HepG2 (cell line): ENCODE measurements at places on chromosomes 6 and 20.
A peak's percentile ranks its signal among the peaks of the same experiment; 100 is the strongest.

DNA sequence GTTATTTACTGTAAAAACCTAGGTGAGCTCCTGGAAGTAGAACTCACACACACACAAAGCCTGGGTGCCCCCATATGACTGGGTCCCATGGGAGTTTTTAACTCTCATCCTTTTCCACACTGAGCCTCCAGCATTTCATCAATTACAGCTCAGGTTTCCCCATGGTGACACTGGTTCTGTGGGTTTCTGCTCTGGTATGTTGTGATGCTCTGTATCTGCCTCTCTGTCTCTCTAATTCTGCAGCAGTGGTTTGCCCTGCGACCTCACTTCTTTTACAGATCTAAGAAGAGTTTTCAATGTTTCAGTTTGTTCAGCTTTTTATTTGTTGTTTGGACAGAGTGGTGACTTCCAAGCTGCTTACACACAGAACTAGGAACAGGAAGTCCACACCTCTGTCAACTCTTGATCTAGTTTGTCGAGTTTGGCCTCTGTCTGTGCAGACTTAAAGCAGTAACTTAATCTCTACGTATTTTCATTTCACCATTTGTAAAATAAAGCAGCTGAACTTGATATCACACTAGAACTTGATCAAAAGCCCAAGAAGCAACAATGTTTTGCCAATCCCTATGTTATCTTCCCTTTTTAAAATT, 554.3 kb downstream of the EPHA7 start:
- no peak overlapping the region for H3K4me3 ChIP-seq
- DNase-seq, result no peak
- H3K27me3 ChIP-seq, result no peaks in the 10 kb centered on the region
- H3K4me1 ChIP-seq, result no peaks in the 10 kb centered on the region
- no peaks in the 10 kb centered on the region for H3K36me3 ChIP-seq

- DNase-seq, result no peak
- H3K27me3 ChIP-seq, result no peaks in the 10 kb centered on the region
- H3K27ac ChIP-seq, result no peak overlapping the region
- H3K4me3 ChIP-seq, result no peak overlapping the region
These were observed 31.8 kb downstream of the SYNE1 start for GRCh38 chr6:152605342-152605741.

GRCh38 chr6:113513086-113513485, 344.1 kb upstream of the MARCKS start:
- H3K36me3 ChIP-seq, result no peaks in the 10 kb centered on the region
- H3K27me3 ChIP-seq, result no peaks in the 10 kb centered on the region; the same call in 1 of the 2 replicates
- DNase-seq, result no peak
- no peak overlapping the region for H3K27ac ChIP-seq
- H3K4me3 ChIP-seq, result no peak overlapping the region

GRCh38 chr20:22763257-22763906, 179.0 kb upstream of the FOXA2 start:
- peaks cover under 1% of the 10 kb centered on the region; the same call in 1 of the 2 replicates for H3K27me3 ChIP-seq
- no peak overlapping the region for H3K4me3 ChIP-seq
- H3K36me3 ChIP-seq, result no peaks in the 10 kb centered on the region
- H3K4me1 ChIP-seq, result no peaks in the 10 kb centered on the region
- no peak overlapping the region for H3K27ac ChIP-seq

DNA sequence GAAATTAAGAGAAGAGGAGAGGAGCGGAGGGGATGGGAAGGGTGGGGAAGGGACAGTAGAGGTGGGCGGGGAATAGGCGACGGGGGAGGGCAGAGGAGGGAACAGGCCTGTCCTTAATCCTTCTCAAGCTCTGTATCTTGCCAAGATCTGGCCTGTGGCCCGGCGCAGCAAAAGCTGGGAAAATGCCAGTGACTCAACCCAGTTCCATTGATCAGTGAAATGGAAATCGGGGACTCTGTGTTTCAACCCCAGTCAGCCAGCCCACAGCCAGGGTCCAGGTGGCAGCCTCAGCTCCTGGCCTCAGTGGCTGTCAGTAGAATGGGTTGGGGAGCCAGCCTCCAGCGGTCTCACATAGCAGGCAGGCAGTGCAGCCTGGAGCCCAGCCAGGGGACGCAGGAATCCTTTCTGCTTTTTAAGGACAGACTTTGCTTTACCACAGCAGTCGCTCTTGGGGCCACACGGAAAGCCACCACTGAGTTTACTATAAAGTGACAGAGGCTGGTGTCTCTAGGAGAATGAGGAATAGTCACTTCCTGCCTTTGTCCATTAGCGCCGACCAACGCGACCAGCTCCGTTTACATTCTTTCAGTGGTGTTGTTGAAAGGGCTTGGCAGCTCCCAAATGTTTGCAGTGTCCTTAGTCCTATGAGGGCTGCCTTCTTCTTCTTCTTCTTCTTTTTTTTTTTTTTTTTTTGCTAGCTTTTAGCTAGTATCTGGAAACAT, 128.0 kb downstream of the RIN2 start:
- H3K27ac ChIP-seq, result peak overlapping the region; percentile 32
- H3K27me3 ChIP-seq, result peaks cover 17% of the 10 kb centered on the region; the same call in 2 of the 3 replicates
- peak overlapping the region; percentile 72 for H3K4me3 ChIP-seq

DNA sequence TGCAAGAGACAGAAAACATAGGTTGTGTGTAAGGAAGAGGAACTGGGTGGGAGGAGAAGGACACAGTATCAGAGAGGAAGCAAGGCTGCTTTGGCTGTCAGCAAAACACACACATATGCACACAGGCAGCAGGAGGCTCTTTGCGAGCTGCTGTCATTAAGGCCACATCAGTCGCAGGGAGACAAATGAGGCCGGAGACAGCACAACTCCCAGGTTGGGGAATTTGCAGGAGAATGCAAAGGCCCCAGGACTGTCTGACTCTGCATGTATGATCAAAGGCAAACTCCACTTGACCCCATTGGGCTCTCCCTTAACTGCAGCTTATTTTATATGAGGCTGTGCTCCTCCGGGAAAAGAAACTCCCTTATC, 35.3 kb downstream of the METTL24 start:
- no peak overlapping the region for H3K27ac ChIP-seq
- no peaks in the 10 kb centered on the region for H3K27me3 ChIP-seq
- no peaks in the 10 kb centered on the region for H3K36me3 ChIP-seq
- H3K4me3 ChIP-seq, result no peak overlapping the region
- peaks cover 28% of the 10 kb centered on the region for H3K4me1 ChIP-seq

DNA sequence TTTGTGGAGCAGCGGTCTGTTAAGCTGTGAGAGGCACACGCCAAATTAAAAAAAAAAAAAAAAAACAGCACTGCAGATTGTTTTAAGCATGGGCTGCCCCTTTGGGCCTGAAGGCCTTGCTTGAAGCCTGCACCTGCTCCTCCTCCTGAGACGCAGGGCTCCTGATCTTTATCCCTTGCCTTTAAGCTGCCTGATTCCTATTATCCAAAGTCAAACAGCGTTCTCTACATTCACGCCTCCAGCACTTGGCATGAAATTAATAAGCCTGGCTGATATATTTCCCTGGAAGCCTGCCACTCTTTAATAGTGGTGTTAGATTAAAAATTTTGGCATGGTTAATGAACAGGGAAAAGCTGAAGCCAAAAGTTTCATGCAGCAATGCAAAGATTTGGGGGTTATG, 163.9 kb downstream of the FAXC start:
- H3K36me3 ChIP-seq, result no peaks in the 10 kb centered on the region
- no peaks in the 10 kb centered on the region for H3K4me1 ChIP-seq
- DNase-seq, result no peak

DNA sequence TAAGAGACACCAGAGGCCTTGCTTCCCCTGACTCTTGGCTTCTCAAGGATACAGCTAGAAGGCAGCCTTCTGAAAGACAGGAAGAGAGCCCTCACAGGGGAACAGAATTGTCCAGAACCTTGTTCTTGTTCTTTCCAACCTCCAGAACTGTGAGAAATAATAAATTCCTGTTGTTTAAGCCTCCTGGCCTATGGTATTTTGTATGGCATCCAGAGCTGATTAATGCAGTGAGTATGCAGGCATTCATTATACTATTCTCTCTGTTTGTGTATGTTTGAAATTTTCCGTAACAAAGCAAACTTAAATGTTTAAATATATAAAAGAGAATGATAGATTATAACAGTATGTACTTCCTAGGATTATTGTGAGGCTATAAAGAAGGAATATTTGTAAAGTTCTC, 903.4 kb upstream of the FLRT3 start:
- no peaks in the 10 kb centered on the region for H3K36me3 ChIP-seq
- no peaks in the 10 kb centered on the region for H3K4me1 ChIP-seq
- DNase-seq, result no peak
- no peak overlapping the region for H3K4me3 ChIP-seq
- no peaks in the 10 kb centered on the region for H3K27me3 ChIP-seq
- H3K27ac ChIP-seq, result no peak overlapping the region

- peaks cover 19% of the 10 kb centered on the region for H3K36me3 ChIP-seq
- H3K4me3 ChIP-seq, result no peak overlapping the region
- H3K27me3 ChIP-seq, result no peaks in the 10 kb centered on the region
- H3K27ac ChIP-seq, result no peak overlapping the region
These were observed 101.5 kb upstream of the ISM1 start for GRCh38 chr20:13119583-13119982.

DNA sequence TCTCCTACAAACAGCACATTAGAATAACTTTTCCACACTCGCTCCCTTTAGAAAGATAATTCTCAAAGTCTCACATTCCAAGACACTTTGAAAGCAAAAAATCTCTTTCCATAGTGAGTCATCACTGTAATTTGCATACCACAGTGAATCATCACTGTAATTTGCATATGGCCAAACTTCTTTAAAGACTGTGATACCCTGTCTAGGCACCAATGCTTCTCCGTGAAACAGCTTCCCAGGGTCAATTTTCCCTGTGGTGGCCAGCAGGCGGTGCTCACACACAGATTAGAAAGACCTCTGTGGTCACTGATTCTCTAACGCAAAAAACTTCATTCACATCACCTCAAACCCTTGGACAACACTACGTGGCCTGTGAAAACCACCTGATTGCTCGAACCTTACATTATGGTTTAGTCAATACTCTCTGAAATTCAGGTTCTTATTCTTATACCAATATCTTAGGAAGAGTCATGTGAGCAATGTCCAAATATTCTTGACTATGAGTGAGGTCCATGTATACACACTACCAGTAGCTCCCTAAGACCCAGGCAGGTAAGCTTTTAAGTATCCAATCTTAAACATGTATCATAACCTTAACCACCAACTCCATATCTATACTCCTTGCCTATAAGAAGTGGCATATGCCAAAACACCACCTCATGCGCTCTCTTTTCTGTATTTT, 78.5 kb upstream of the PHACTR1 start:
- no peaks in the 10 kb centered on the region for H3K36me3 ChIP-seq
- H3K27ac ChIP-seq, result no peak overlapping the region
- no peaks in the 10 kb centered on the region for H3K27me3 ChIP-seq

- H3K4me3 ChIP-seq, result no peak overlapping the region
- H3K36me3 ChIP-seq, result no peaks in the 10 kb centered on the region
- peaks cover 5% of the 10 kb centered on the region; the same call in 1 of the 2 replicates for H3K4me1 ChIP-seq
- H3K27ac ChIP-seq, result no peak overlapping the region
These were observed 102.7 kb upstream of the CNKSR3 start for GRCh38 chr6:154613137-154613676.

GRCh38 chr6:154650351-154650750, 82.9 kb upstream of the SCAF8 start:
- no peak for DNase-seq
- 0 out of 3 replicates have a peak, but pooled peaks cover 3% of the 10 kb centered on the region for H3K27me3 ChIP-seq
- no peak overlapping the region for H3K27ac ChIP-seq
- H3K4me3 ChIP-seq, result no peak overlapping the region

DNA sequence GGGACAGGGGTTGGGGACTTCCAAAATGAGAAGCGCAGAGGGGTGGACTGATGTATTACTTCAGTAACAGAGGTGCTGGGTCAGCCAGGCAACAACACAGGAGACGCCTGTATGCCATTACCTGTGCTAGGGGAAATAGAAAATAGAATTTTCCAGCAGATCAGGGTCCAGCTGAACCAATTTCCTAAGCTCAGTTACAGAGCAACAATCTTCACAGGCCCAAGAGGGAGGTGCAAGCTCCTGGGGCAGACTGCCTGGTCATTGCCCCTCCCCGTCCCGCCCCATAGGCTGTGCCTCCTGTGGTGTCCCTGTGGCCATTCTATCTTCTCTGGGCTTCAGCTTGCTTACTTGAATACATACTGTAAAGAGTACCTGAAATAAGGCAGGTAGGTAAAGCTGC, 3.7 kb downstream of the KCNK5 start:
- DNase-seq, result no peak
- no peaks in the 10 kb centered on the region for H3K36me3 ChIP-seq
- H3K4me3 ChIP-seq, result no peak overlapping the region
- peaks cover 9% of the 10 kb centered on the region for H3K4me1 ChIP-seq
- H3K27me3 ChIP-seq, result no peaks in the 10 kb centered on the region; the same call in 1 of the 2 replicates

DNA sequence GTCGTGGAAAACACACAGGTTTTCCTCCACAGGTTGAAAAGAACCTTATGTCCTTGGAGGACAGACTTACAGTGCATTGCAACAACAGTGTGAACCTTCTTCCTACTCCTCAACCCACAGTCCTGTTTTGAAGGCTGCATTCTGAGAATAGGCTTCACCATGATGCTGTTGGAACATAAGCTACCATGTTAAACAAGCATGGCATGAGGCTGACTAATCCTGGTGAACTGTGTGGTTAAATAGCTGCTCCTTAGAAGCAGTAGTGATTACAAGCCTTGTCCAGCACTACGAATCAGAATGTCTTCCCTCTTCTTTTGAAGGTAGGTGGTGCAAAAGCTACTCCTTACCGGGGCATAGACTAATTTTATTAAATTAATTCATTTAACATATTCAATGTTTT, 368.5 kb upstream of the EPHA7 start:
- no peak for DNase-seq
- H3K27me3 ChIP-seq, result no peaks in the 10 kb centered on the region
- no peak overlapping the region for H3K27ac ChIP-seq
- H3K4me1 ChIP-seq, result no peaks in the 10 kb centered on the region

GRCh38 chr20:18683839-18684238, 96.0 kb downstream of the DTD1 start:
- H3K27me3 ChIP-seq, result no peaks in the 10 kb centered on the region
- no peak overlapping the region for H3K27ac ChIP-seq
- peaks cover 14% of the 10 kb centered on the region for H3K4me1 ChIP-seq
- no peaks in the 10 kb centered on the region for H3K36me3 ChIP-seq
- DNase-seq, result no peak

DNA sequence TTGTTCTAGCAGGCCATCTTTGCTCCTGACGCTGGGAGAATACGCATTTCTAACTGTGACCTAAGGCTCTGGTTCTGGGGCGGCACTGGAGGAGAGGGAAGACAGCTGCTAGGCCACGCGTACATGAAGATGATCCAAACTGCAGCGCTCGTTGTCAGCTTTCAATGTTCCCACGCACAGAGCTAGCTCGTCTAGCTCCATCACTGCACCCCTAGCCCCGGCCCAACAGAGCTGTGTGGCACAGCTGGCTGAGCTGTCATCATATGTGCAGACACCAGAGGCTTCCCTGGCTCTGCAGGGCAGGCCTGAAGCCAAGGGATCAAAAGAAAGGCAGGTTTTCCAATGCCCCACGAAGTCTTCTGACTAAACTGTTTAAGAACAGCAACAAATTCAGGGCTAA, 124.7 kb downstream of the IRF4 start:
- H3K27ac ChIP-seq, result no peak overlapping the region
- peaks cover 2% of the 10 kb centered on the region; the same call in 1 of the 2 replicates for H3K36me3 ChIP-seq
- no peak overlapping the region for H3K4me3 ChIP-seq
- no peak for DNase-seq
- no peaks in the 10 kb centered on the region for H3K27me3 ChIP-seq
- H3K4me1 ChIP-seq, result no peaks in the 10 kb centered on the region
